ENCODE measurements at places on chromosomes 2 and 18.

- no peak for DNase-seq
Measured at GRCh38 chr2:24906466-24906865, 13.6 kb downstream of the ADCY3 start.

DNA sequence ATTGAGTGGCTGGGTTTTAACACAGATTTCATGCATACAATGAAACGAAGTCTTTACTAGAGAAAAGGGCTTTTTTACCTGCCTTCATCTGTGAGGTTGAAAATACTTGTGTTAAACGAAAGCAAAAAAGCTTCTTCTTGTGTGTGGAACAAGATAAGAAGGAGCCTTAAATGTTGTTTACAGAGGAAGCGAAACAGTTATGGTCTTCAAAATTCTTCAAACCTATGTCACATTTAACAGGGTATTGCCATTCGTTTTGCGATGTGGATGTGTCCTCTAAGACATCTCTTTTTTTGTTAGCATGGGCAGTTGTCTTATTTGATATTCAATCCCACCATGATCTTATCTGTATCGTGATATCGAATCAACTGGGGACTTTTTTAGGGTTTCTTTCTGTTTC is 532.6 kb downstream of the TMEM182 start:
- no peak for DNase-seq

- no peak for DNase-seq
Measured at GRCh38 chr18:48834413-48835031, 116.2 kb downstream of the SMAD7 start.

DNA sequence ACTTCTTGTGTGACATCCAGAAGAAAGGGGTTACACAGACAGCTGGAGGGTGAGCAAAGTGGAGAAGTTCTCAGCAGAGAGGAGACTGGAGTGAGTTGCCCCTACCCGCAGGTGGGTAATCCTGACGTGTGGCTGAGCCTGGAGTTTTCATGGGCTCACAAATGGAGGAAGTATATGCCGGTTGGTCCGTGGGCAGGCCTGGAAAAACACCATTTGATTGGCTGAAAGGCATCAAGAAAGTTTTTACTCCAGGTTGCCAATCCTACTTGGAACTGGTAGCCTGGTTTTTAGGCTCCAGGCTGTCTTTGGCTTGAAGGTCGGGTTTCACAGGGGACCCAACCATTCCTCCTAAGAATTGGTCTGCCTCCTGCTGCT is 1177.4 kb upstream of the LRRTM1 start:
- no peak for DNase-seq

DNA sequence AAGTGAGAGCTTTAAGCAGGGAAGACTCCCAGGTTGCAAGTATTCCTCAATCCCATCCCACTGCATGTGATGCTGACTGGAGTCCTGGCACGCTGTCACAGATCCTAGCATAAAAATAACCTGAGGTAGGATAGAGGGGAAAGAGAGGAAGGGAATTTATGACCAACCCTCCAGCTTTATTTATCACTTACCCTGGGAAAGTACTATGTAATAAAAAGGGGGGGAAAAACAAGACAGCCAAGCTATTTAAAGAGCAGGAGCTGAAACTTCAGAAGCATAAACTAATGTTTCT is 122.2 kb downstream of the SLC8A1 start:
- no peak for DNase-seq

DNA sequence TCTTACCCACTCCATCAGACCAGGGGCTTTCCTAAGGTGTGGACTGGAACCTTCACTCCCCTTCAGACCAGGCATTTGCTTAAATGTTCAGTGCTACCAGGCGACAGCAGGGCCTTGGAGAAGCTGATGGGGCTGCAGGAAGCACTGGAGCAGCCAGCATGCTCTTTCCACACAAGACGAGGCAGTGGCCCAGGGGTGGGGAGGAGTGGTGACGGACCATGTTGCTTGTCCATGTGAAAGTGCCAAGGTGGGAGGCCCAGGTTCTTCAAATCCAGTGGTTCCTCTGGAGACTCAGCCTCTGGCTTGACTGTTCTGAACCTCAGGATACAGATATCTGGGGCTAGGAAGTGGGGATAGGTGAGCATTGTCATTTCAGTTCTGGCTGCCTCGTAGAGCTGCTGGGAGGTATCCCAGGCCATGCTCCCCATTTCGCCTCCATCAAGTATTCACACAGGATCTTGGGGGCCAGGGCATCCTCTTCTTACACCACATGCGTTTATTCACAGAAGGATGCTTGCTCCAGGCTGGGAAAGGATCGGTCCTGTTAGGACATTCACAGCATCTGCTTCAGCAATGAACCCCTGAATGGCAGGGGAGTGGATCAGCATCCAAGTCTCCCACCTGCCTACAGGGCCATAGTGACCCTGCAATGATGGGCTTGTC is 62.2 kb downstream of the SFXN5 start:
- no peak for DNase-seq

DNA sequence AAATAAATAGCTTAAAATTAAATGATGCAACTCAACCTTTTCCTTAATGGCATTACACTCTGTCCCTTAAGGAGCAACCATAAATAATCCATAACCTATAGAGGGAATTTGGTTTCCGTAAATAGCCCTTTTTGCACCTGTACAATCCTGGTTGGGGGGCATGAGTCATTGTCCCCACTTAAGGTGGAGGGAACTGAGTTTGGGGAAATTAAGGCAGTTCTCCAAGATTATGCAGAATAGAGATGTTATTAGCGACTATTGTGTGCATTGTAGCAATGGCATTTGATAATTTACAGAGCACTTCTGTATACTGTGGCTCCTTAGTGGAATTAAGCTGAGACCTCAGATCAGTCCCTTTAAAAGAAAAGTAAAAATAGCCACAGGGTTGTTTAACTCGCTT is 6.6 kb downstream of the MYCN start:
- DNase-seq = no peak

- DNase-seq = no peak
Measured at GRCh38 chr2:36530983-36531354, 67.0 kb downstream of the FEZ2 start.

GRCh38 chr2:8342407-8342806 is 339.4 kb upstream of the ID2 start:
- no peak for DNase-seq

DNA sequence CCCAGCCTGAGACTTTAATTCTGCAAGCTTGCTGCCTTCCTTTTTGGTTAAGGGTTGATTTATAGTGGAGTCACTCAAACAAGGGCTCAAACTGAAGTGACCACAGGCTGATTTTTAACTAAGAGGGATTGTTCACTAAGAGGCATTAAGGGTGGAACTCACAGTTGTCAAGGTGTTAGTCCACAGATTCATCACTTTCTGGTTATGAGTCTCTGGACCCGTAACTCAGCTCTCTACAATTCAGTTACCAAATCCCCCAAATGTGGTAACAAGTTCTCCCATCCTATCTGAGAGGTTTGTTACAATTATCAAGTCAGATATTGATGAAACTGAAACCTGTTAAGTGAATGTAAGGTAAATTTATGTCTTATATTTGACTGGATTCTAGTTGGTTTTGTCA is 185.9 kb upstream of the KLHL14 start:
- DNase-seq = no peak

DNA sequence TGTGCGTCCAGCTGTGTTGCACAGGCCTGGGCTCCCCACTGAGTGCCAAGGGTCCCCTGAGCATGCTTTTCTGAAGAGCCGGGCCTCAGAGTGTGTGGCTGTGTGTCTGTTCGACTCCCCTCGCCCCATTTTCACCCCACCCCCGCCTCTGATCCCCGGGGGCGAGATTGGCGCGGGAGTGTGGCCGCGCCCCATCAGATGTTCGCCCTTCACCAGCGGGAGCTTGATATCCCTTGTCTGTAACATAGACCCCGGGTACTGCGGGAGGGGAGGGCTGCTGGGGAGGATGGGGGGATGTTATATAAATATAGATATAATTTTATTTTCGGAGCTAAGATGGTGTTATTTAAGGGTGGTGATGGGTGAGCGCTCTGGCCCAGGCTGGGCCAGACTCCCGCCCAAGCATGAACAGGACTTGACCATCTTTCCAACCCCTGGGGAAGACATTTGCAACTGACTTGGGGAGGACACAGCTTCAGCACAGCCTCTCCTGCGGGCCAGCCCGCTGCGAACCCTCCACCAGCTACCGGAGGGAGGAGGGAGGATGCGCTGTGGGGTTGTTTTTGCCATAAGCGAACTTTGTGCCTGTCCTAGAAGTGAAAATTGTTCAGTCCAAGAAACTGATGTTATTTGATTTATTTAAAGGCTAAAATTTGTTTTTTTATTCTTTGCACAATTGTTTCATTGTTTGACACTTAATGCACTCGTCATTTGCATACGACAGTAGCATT is 1.5 kb downstream of the RHOB start:
- DNase-seq = no peak

DNA sequence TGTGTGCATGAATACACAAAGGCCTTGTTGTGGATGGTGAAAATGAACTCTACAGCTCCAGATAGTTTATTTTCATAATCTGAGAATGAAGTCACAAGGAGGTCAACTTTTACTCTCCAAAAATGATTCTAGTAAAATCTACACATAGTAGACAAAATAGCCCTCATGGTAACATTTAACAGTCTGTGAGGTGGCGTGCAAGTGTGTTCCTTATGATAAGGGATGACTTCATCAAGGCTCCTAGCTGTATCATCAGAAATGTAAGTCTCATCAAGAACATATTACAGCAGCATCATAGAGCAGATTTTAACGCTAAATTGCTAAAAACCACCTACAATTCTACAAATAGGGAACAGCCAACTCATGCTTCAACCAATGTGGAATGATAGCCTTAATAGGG is 72.3 kb upstream of the RIOK3 start:
- no peak for DNase-seq

- no peak for DNase-seq
Measured at GRCh38 chr2:123380370-123380935, 644.6 kb upstream of the CNTNAP5 start.

- DNase-seq = no peak
Measured at GRCh38 chr2:177604271-177605065, 211.9 kb downstream of the AGPS start.

DNA sequence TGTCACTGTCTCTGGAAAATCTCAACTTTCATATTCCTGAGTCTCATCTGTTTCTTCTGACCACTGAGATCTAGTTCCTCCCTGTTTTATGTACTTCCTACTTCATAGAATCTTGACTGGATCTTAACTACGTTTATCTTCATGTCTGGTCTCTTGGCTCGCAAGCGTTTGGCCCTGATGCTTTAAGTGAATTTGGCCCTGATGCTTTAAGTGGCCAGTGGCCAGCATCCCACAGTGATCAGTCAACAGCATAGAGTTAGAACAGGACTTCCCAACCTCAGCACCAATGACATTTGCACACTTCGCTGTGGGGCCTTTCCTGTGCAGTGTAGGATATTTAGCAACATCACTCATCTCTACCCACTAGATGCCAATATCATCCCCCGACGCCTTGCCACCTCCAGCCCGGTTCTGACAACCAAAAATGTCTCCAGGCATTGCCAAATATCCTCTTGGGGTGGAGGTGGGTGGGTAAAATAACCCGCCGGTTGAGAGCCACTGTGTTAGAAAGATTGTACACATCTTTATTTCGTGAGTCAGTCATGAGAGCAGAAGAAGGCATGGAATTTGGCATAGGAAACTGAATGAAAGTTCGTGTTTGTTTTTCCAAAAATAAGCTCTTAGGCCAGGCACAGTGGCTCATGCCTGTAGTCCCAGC is 12.2 kb downstream of the TM4SF20 start:
- DNase-seq = no peak

GRCh38 chr2:75284345-75284744 is 85.0 kb upstream of the TACR1 start:
- no peak for DNase-seq

DNA sequence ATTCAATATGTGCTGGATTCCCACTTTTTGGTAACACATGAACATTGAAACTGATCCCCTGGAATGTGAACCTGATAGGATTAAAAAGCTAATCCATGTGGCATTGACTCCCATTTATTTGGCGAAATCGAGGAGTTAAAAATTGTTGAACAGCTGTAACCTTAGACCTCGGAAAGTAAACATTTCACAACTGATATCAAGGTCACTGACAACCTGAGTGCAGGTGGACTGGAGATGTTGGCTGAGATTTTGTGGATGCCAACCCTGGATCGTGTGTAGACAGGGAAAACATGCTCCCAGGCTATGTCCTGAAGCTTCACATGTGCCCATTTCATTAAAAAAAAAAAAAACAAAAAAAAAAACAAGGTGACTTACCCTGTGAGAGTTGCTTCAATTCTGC is 204.8 kb downstream of the SETBP1 start:
- no peak for DNase-seq

GRCh38 chr2:177078416-177078815 is 134.2 kb upstream of the HNRNPA3 start:
- DNase-seq = no peak

DNA sequence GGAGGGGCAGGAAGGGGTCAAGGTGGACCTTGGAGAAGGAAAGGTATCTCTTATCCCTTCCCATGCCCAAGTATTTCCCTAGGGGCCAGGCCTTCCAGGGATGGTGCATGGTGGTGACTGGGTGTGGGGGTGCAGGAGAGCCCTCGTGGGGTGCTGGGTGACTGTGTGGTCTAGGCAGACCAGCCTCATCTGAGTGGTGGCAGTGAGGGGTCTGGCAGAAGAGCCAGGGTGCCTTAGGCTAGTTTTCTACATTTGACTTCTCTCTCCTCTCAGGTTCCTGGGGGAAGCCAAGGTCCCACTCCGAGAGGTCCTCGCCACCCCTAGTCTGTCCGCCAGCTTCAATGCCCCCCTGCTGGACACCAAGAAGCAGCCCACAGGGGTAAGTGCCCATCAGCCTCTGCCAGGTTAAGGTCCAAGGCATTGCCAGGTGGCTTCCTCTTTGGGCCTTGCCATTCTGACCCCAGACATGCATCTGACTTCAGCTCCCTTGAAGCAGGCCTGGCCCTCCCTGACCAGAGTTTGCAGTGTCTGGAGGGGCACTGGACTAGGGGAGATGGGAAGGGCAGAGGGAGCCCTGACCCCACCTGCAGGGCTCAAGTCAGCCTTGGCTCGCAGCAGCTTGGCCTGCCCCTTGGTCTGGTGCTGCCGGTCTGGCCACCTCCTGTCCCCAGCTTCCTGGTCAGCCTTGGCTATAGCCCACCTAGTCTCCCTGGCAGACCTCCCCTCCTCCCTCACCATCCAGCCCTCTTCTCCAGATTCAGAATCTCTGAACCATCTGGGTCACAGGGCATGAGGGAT is 49.8 kb downstream of the DYSF start:
- no peak for DNase-seq

All from GM18507 (cell line).